ENCODE measurements at places on chromosomes 12 and 14. TPM values are rescaled to one million over a fixed set of nuclear protein-coding genes. Genes with fewer than 3 reads are reported as not detected.

Gene TDG
- 17.5 TPM for total RNA-seq

DNA sequence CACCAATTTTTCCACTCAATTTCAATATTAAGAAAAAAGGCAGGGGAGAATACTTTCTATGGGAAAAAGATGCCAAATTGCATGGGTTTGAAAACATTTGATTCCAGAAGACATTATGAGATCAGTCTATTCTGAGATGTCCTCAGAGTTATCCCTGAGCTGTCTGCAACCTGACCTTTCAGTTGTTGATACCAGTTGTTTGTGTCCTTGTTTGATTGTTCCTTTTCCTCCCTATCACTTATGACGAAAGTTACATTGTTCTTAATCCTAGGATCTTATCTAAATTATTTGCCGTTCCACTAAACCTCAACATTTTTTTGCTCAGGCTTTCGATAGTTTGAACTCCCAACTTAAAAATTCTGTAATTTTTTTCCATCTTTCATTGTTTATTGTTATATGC lies 336.3 kb upstream of the NOVA1 start:
- no peaks in the 10 kb centered on the region for H3K27me3 ChIP-seq
- no peaks in the 10 kb centered on the region for H3K36me3 ChIP-seq
- no peak for DNase-seq

DNA sequence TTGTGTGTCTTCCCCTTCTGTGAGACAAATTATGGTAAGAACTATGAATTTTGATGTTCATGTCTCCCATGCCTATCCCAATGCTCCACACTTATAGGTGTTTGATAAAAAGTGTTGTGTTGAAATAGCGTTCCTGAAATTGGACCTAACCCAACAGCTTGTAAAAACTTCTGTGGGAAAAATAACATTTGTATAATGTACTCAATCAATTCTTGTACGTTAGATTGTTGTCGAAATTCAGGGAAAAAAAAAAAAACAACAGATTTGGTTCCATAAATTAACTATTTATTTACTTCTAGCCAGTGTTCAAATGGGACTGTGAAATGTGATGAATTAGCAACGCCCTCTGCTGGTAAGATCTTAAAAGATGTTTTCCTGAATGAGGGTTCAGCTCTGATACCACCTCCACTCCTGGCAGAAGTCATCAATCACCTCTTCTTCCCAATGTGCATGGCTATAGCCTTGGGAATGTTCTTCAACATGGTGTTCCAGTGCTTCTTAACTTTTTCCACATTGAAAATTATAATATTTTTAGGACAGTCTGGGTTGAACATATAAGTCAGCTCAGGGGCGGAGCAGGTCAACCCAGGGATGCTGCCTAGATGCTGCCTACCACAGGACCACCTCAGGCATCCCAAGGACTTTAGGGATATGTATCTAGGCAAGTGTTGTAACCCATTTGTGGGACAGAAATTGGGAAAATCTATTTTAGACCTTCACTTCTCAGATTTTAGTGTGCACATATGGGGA lies 170.6 kb downstream of the OTOGL start:
- DNase-seq, result no peak
- H3K36me3 ChIP-seq, result no peaks in the 10 kb centered on the region
- peaks cover 5% of the 10 kb centered on the region for H3K4me1 ChIP-seq
- no peak overlapping the region for H3K4me3 ChIP-seq

GRCh38 chr12:123928274-123928865 lies 44.3 kb downstream of the CCDC92 start:
- no peak overlapping the region for H3K4me3 ChIP-seq
- no peaks in the 10 kb centered on the region for H3K27me3 ChIP-seq
- H3K27ac ChIP-seq, result no peak overlapping the region
- DNase-seq, result no peak
- no peaks in the 10 kb centered on the region for H3K36me3 ChIP-seq

DNA sequence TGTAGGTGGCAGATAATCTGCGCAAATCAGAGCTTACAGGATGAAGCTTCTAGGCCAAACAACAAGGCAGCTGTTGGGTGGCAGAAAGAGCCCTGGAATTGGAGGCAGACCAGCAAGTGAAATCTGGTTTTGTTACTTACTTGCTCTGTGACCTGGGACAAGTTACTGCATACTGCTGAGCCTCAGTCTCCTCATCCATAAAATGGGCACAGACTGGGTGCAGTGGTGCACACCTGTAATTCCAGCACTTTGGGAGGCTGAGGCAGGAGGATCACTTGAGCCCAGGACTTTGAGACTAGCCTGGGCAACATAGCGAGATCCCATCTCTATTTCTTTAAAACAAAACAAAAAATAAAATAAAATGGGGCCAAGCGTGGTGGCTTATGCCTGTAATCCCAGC lies 31.4 kb upstream of the COX6A1 start:
- H3K4me3 ChIP-seq, result no peak overlapping the region
- no peaks in the 10 kb centered on the region for H3K4me1 ChIP-seq
- no peaks in the 10 kb centered on the region for H3K27me3 ChIP-seq
- DNase-seq, result no peak
- no peaks in the 10 kb centered on the region for H3K36me3 ChIP-seq
- no peak overlapping the region for H3K27ac ChIP-seq
